ENCODE measurements at places on chromosomes 13 and 19.

DNA sequence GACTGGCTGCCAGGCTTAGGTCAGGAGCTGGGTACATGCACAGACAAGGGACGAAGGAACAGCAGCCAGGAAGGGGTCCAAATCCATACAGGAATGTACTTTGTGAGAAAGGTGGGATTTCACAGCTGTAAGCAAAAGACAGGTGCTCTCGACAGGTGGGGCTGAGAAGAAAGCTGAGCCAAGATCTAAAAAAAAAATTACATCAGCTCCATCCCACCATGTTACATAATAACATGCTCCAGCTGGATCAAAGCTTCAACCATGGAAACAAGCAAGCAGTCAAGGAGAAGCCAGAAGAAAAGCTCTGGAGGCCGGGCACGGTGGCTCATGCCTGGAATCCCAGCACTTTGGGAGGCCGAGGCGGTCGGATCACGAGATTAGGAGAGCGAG, 8.0 kb downstream of the UBXN6 start:
- no peak for DNase-seq

- DNase-seq, result no peak
These were observed 10.6 kb downstream of the PLPP2 start for GRCh38 chr19:280541-281009.

DNA sequence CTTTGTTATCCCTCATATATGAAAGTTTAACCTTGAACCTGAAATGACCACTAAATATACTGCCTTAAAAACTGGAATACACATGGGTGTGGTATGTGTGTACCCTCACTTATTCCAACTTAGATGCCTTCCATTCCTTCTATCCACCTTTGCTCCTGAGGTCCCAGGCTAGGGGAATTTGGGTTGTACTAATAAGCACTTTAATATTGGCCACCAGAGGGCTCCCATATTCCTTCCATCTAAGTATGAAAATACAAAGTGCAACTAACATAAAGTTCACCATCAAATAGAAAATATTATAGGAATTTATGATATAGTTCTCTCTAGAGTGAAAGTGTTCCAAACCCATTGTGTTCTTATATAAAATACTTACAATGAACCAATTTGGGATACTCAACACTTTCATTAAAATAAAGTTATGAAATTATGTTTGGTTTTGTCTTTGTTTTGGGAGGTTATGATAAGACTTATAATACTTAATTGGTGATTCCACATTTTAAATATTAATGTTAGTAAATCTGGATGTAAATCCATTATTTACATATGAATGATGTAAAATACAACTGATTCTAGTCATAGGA, 62.3 kb downstream of the ITGBL1 start:
- DNase-seq, result peak; percentile 60

- DNase-seq, result no peak
These were observed 35.2 kb upstream of the GRTP1 start for GRCh38 chr13:113398963-113399754.

DNA sequence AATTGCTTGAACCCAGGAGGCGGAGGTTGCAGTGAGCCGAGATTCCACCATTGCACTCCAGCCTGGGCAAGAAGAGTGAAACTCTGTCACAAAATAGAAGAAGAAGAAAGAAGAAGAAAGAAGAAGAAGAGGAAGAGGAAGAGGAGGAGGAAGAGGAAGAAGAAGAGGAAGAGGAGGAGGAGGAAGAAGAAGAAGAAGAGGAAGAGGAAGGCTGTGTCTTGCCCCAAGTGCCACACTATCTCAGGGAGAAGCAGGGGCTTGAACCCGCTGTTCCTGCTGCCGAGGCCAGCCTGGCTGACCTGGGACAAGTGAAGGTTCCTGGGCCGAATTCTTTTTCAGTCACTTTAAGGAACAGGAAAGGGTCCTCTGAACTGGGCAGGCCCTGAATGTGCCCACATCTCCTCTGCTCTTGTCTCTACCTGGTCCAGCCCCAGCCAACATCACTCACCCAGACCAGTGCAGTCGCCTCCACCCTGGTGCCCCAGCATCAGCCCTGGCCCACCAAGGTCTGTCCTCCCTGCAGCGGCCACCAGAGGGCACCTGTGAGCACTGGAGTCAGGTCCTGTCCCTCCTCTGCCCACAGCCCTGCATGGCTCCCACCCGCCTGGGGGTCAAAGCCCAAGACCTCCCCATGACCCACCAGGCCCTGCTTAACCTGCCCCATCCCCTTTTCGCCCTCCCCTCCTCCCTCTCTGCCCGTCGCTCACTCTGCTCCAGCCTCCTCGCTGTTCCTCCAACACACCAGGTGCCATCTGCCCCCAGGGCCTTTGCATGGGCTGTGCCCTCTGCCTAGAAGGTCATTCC, 20.0 kb downstream of the TICAM1 start:
- DNase-seq, result no peak

GRCh38 chr19:50341091-50341564, 12.0 kb upstream of the KCNC3 start:
- DNase-seq, result no peak

GRCh38 chr19:3041327-3041726, 12.2 kb upstream of the TLE2 start:
- DNase-seq, result no peak

- no peak for DNase-seq
These were observed 3.0 kb upstream of the GRAMD1A start for GRCh38 chr19:34997071-34997617.

DNA sequence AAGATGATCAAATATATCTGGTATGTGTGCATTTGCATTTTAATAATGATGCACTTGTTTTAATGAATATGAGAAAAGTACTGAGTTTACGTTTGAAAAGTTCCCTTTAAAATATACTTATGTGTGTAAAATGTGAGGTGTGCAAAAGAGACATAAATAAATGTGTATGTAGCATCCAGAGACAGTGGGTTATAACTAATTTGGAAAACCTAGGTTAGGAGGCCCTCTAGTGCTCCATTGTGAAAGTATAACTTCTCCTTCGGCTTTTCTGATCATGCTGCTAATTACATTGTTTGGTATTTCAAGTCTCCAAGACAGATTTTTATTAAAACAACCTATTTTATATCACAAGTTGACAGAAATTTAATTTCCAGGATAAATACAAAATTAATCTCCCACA, 30.1 kb downstream of the SCEL start:
- DNase-seq, result peak; percentile 70

DNA sequence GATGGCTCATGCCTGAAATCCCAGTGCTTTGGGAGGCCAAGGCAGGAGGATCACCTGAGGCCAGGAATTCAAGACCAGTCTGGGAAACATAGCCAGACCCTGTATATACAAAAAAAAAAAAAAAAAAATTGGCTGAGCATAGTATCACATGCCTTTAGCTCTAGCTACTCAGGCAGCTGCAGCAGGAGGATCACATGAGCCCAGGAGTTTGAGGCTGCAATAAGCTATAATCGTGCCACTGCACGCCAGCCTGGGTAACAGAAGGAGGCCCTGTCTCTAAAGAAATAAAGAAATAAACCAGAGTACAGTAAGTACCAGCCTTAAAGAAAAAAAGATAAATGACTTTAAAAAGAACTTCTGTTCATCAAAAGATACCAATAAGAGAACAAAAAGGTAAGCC, 52.9 kb downstream of the FAM124A start:
- no peak for DNase-seq

- no peak for DNase-seq
These were observed 3.1 kb downstream of the BCAT2 start for GRCh38 chr19:48807590-48808308.

DNA sequence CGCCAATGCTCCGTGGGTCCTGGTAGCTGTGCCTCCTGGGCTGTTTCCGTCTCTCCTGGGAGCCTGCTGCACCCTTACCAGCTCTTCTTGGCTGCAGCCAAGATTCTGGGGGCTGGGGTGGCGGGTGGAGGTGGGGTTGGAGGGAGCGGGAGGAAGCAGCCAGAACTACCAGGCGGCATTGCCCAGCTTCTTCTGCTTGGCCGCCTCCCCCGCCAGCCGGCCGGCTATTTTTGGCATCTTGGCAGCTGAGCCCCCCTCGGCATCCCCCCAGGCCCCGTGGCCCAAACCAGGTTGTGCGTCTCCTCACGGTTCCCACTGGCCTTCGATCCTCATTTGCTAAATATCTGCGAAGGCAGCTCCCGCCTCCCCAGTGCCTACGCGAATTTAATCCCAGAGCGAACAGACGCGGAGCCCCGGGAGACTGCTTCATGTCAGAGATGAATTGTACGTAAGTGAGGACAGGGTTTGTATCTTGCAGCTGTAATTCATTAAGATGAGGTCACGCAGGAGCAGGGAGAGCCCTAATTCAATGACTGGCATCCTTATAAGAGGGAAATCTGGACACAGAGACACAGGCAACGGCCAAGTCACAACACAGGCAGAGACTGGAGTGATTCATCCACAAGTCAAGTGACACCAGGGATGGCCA, 12.8 kb upstream of the PEAK3 start:
- DNase-seq, result peak; percentile 74

- DNase-seq, result no peak
These were observed 47.6 kb downstream of the CEP89 start for GRCh38 chr19:32924200-32924599.

- peak; percentile 16 for DNase-seq
These were observed 15.0 kb downstream of the PRODH2 start for GRCh38 chr19:35797663-35798062.

GRCh38 chr13:64551755-64552154, 2678.4 kb downstream of the PCDH9 start:
- DNase-seq, result no peak

GRCh38 chr13:51913421-51914136, 51.8 kb downstream of the CCDC70 start:
- peak; percentile 24 for DNase-seq

GRCh38 chr19:56350416-56351045, 35.9 kb upstream of the ZSCAN5A start:
- no peak for DNase-seq

DNA sequence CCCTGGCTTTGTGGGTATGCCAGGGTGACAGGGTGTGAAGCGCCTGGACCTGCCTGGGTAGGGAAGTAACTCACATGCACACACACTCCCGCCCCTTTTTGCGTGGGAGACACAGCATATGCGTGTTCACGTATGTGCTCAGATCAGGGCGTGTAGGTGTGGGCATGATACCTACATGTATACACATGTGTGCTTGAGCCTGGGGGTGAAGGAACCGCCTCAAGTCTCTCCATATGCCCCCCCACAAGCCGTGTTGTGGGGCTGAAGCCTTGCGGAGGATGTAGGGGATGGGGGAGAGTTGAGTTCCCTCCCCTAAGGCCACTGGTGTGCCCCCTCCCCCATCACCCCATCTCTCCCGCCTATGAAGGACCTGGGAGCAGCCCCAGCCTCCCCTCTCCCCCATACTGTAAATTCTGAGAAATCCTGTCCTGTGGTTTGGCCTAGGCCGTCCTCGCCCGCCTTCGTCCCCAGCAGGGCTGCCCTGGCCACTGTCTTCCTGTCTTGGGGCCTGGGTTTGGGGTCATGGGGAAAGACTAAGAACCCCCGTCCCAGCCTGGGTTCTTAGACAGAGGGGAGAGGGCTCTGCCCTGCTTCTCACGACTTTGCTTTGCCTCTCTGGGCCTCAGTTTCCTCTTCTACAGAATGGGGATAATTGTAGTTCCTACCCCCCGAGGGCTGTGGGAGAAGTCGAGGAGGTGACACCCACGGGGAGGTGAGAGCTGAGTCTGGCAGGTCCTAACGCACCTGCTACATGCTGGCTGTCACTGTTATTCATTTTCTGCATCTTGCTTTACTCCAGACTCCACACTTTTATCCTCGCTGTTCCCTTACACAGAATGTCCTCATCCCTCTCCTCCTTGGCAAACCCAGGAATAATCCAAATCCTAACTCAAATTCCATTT, 14.3 kb downstream of the ACTL9 start:
- no peak for DNase-seq

DNA sequence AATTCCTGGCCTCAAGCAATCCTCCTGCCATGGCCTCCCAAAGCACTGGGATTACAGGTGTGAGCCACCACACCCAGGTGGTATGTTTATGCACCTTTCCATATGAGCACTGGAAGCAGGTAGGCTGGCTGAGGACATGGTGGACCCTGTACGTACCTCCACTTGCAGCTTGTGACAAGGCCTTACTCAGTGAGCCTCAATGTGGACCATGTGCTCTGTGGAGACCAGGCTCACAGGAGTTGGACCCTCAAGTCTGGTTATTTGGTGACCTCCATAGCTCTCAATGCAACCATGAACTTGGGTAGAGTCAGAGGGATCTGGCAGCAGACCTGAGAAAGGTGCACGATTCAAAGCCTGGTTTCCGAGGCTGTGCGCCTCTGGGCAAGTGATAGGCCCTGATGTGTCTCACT, 5.5 kb downstream of the ACP4 start:
- no peak for DNase-seq

DNA sequence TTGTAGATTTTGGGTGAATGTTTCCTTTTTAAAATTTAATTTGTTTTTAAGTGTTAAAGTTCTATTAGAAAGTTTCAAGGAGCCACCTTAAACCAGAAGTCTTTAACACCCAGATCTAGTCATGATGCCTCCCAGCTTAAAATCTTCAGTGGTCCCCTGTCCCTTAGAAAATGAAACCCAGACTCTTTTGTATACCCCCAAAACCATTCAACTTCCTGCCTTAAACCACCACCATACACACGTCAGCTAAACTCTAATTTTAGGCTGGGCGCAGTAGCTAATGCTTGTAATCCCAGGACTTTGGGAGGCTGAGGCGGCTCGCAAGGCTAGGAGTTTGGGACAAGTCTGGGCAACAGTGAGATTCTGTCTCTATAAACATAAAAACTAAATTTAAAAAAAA, 37.9 kb downstream of the N4BP2L1 start:
- DNase-seq, result no peak

DNA sequence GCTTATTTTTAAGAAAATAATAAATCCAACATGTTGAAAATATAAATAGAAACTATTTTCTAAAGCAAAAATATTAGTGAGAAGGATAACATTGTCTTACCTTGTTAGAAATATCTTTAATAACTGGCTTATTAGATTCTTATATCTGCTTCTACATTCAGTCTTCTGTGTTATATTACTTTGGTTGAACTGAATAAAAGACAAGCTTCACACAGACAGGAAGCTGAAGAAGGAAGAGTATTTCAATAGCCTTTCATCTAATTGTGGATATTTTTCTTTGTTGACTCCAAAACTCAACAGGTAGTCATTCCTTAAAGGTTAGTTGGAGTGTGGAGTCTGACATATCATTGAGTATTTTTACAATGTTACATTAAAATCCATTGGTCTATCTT, 10.9 kb downstream of the SETDB2 start:
- DNase-seq, result no peak

GRCh38 chr13:109387471-109387870, 398.9 kb downstream of the IRS2 start:
- no peak for DNase-seq
